ENCODE measurements at places on chromosomes 12 and 14.

- no peak for DNase-seq
Observed at GRCh38 chr14:66824251-66824650, 316.3 kb downstream of the GPHN start.

- DNase-seq = no peak
Observed at GRCh38 chr12:24997970-24998582, 49.2 kb upstream of the BCAT1 start.

DNA sequence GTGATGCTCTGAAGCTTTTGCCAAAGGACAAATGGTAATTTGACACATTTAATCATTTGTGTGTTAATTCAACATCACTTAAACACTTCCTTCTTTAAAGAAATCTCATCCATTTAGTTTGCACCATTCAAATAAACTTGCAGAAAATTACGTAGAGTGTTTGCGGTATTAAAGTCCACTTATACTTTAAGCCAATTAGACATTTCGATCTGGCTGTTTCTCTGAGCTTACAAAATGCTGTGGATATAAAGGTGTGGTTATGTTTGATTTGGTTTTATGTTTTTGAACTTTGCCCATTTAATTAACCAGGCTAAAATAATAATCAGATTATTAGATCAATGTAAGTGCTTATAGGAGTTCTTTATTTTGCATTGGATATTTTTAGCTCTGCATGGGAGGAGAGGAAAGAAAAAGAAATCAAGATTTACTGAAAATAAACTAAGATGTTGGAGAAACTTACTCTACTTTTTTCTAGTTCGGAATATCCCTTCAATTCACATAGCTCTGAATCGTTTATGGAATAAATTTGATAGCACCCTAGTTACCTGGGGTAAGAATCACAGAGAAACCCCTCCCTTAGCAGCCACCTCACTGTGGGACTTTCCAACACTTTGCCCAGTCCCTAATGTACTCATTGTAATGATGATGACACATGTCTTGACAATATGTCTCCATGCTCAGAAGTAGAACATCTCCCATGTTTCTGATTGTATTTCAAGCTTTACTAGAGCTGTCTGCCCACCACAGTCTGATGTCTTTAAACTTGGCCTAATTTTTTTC, 268.0 kb downstream of the BTG1 start:
- no peak for DNase-seq

DNA sequence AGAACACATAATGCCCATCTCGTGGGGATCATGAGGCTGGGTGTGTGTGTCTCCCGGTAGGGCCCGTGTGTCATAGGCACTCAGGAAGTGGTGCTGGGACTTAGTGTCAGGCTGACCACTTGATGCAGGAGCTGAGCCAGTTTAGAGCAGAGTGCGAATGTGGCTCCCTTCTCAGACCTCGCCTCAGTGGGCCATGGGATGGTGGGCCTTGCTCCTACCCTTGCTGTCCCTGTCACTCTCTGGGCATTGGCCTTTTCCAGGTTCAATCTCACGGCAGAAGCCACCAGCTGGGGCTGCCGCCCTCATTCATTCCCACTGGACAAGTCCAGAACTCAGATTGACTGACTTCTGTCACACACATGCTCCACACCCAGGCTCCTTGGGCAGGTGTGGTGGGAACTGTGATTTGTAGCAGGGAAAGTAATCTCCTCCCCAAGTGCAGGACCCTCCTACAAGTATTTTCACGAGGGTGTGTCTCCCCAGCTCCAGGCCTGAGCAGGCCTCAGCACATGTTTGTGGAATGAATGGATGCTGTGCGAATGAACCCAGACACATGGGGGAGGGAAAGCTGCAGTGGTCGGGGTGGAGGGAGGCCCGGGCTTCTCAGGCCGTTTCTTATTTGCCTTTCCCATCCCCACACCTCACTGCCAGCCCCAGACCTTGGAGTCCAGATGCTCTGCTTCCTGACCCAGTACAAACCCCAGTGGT, 54.9 kb downstream of the BEGAIN start:
- DNase-seq = no peak

GRCh38 chr12:42903736-42904135, 314.2 kb upstream of the PRICKLE1 start:
- DNase-seq = no peak

DNA sequence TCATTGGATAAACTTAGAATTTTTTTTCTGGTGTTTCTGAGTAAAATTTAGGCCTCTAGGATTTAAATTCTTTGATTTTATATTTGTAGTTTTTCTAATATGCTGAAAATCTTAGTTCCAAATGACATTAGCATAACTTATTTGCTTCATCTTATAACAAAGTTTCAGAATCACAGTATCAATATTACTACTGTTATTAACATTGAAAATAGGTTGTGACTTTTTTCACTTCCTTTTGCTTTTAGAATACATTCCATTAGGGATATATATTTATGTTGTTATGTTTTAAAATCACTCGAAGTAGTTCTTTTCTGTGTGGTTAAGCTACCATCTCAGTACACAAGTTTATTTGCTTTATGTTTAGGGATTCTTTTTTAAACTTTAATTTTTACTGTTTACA, 12.8 kb downstream of the RAB3IP start:
- no peak for DNase-seq

DNA sequence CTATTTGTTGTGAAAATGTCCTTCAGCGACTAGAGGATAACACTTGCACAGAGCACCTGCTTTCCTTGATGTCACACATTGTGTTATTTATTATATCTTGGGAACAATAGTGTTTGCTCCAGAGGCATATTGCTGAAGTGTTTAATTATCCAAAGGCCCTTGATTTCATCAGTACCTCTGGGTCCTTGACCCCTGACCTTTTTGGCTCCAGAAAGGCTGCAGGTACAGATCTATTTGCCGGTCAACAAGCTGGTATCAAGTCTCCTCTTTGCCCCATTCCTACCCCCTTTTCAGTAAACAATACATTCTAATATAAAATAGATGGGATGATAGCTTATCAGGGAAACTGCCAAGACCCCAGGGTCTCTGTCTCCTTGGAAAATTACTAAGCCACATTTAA, 206.8 kb downstream of the DACT1 start:
- no peak for DNase-seq

Measured in HEK293T (cell line).